ENCODE measurements at places on chromosomes 2 and 18. TPM values are rescaled to one million over a fixed set of nuclear protein-coding genes. Genes with fewer than 3 reads are reported as not detected.

Gene CFAP65
- not detected for total RNA-seq

Gene PAX3
- total RNA-seq = not detected

Gene CCDC178
- total RNA-seq = 4.2 TPM

Gene TXNDC2
- not detected for total RNA-seq

Gene BMP10
- total RNA-seq = not detected

Gene MYCN
- total RNA-seq = not detected

Gene XDH
- total RNA-seq = not detected

Gene IL37
- total RNA-seq = not detected

Gene SERPINB2
- not detected for total RNA-seq

Gene ZNF638
- 233 TPM for total RNA-seq

Gene UCN
- not detected for total RNA-seq

Gene ATOH8
- total RNA-seq = 82.4 TPM

Gene CTAGE1
- not detected for total RNA-seq

Gene FAM237A
- total RNA-seq = not detected

Gene CERKL
- total RNA-seq = not detected

Gene ANXA4
- 71.9 TPM for total RNA-seq

Gene PLGLB2
- total RNA-seq = 1.3 TPM

Gene SCN2A
- 0.33 TPM for total RNA-seq

Gene GTF2A1L
- total RNA-seq = not detected

Gene CDK15
- 3.1 TPM for total RNA-seq

Gene KIF3C
- 3.7 TPM for total RNA-seq

Gene LRRTM4
- 0.22 TPM for total RNA-seq

Gene ERMN
- total RNA-seq = 0.22 TPM

Gene EPB41L3
- 225 TPM for total RNA-seq

Gene SLC38A11
- 1.7 TPM for total RNA-seq

Gene METTL4
- 10.3 TPM for total RNA-seq

Gene RAD51AP2
- total RNA-seq = not detected

Gene DSC3
- not detected for total RNA-seq

Gene SIGLEC15
- 0.16 TPM for total RNA-seq

Gene IL18R1
- 24.9 TPM for total RNA-seq

Gene TRIM43
- total RNA-seq = not detected

Gene VAMP5
- total RNA-seq = 75.0 TPM

Gene ALLC
- total RNA-seq = not detected

Gene LRP2
- total RNA-seq = 0.65 TPM

Gene GALR1
- 0.98 TPM for total RNA-seq

Gene TNS1
- total RNA-seq = 541 TPM

Gene INO80B
- 18.9 TPM for total RNA-seq

Gene CFAP221
- 1.3 TPM for total RNA-seq

Gene SLC14A1
- total RNA-seq = 0.19 TPM

Gene LOXL3
- total RNA-seq = 22.4 TPM

Gene ABHD1
- 0.75 TPM for total RNA-seq

Gene TRAPPC12
- total RNA-seq = 53.1 TPM

Gene LRATD1
- total RNA-seq = 1.5 TPM

Gene SEMA4C
- total RNA-seq = 15.0 TPM

Gene EVX2
- total RNA-seq = not detected

Gene SERPINB10
- not detected for total RNA-seq

Gene CPSF3
- total RNA-seq = 22.0 TPM

Gene FHOD3
- total RNA-seq = 1.5 TPM

Gene SLC4A5
- 5.1 TPM for total RNA-seq

Gene BOD1L2
- total RNA-seq = not detected

Gene SERPINB13
- not detected for total RNA-seq

Gene SCYGR5
- not detected for total RNA-seq

Gene CYBRD1
- 543 TPM for total RNA-seq

Gene LIPT1
- total RNA-seq = 3.6 TPM

Gene HOXD11
- total RNA-seq = not detected
